Stimulated activated CD4-positive, alpha-beta T cell treated with anti-CD3 and anti-CD28 coated beads, Interleukin-4, amount 100 ng/mL, for 4 hours (primary cell): ENCODE measurements at places on chromosomes 12 and 14.

DNA sequence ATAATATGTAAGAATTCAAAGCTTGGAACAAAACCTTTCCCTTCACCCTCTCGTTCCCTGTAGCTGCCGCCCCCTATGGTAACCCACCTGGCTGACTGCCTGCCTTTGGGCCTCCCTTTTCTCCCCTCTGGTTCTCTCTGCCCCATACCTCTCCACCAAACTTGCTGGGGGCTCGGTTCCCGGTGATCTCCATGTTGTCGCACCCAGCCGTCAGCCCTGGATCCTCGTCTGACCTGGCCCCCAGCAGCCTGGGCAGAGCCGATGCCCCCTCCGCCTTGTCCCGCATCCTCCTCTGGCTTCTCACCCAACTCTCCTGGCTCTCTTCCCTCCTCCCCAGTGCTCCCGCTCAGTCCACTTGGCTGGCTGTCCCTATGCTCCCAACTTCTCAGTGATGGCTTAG, 4.5 kb downstream of the CYP46A1 start:
- no peak for DNase-seq

DNA sequence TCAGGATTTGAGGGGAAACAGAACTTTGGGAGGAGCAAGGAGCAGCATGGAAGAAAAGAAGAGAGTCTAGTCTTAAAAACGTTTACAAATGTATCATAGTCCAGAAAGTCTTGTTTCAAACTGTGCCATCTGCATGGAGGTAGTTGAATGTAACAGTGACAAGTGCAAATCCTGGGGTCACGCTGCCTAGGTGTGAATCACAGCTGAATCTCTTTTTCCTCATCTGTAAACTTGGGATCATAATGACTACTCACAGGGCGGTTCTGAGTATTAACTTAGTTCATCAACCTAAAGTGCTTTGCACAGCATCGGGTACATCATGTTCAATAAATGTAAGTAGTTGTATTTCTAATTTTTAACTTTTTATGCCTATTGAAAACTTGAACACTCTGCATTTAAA, 208.5 kb downstream of the CHST11 start:
- DNase-seq, result no peak

DNA sequence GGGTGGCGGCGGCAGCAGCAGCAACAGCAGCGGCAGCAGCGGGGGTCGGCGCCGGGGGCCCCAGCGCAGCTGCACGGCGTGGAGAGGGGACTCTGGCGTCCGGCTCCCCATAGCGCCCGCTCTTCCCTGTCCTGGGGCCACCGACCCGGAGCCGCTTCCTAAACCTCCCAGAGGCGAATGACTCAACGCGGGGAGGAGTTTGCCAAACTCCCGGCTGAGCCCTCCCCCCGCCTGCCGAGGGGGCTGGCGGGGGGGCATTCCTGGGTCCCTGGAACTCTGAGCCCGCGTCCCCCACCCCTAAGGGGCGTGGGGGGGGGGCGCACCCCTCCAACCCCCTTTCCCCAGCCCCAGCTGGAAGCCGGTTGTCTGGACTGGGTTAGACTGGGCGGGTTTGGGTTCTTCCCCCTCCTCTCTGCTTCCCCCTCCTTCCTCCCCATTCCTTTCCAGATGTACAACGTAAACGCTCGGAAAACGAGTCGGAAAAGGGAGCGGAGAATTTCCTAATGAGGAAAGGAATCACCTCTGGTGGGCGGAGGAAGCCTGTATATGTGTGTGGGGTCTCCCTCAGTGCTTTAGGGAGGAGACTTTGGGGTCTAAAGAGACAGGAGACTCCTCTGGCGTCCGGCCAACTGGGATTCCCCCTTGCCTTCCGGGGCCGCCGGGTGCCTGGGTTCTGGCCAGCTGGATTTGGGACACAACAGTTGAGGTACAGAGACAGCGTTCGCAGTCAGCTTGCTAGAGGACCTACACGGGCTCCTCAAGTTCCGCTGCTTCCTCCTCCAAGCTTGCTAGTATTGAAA, at the start of gene ITGA5:
Gene ITGA5, minus strand, starts transcription at position 179 of the 800 bp plus-strand sequence. Its CDS starts 68 bp downstream, at position 111.
- peak; percentile 40 for DNase-seq

- DNase-seq, result no peak
Observed at GRCh38 chr12:54565310-54565985, 16.0 kb downstream of the PDE1B start.

DNA sequence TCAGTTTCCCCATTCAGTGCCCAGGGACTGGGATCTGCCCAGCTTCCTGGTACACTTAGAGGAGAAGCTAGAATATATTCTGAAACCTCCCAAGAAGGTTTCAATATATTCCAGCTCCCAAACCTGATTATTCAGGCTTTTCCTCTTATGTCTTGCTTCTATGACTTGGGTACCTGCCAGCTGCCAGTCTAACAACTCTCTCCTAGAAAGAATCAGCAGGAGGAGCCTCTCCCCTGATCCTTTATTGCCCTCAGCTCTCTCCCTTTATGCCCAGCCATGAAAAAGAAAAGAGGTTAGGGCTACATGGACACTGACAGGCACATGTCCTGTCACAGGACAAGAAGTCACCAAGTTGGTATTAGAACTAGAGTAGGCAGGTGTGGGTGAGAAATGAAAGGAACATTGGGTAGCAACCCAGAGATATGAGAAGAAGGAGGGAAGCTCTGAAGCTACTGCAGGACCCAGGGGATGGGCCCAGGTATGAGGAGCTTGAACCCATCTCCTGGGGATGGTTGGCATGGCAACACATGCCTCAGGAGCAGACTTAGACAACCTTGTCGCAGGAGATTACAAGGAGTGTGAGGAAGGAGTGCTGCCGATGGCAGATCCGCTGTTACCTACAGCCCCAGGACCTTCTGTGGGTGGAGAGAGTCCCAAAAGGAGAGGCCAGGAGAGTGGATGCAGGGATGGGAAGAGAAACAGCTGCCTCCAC, 2.0 kb upstream of the CACNB3 start:
- no peak for DNase-seq

DNA sequence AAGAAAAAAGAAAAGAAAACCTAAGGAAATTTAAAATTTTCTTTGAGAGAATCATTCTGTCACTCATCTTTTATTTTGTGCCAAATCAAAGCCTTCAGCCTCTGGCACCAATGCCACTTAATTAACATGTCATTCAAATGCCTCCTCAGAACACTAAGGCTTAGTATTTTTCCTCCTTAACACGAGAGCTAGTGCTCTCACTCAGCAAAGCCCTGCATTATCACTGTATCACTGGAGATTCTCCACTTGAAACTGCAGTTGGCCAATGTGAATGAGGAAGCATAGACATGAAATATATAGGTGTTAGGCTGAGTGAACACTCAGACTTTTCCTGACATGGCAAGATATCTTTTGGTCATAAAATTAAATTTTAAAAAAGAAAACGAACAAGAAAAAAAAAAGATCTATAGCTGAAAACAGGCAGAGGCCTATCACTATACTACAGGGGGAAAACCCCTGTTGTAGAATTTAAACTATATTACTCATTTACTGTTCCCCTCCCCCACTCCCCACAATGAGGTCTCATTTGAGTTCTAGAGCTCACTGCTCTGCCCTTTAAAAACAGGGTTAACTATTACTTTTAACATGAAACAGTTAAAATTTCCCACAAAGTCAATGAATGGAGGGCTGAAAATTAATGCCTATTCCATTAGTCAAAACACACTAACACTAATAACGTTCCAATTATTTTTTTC, 5.1 kb downstream of the MBIP start:
- no peak for DNase-seq

DNA sequence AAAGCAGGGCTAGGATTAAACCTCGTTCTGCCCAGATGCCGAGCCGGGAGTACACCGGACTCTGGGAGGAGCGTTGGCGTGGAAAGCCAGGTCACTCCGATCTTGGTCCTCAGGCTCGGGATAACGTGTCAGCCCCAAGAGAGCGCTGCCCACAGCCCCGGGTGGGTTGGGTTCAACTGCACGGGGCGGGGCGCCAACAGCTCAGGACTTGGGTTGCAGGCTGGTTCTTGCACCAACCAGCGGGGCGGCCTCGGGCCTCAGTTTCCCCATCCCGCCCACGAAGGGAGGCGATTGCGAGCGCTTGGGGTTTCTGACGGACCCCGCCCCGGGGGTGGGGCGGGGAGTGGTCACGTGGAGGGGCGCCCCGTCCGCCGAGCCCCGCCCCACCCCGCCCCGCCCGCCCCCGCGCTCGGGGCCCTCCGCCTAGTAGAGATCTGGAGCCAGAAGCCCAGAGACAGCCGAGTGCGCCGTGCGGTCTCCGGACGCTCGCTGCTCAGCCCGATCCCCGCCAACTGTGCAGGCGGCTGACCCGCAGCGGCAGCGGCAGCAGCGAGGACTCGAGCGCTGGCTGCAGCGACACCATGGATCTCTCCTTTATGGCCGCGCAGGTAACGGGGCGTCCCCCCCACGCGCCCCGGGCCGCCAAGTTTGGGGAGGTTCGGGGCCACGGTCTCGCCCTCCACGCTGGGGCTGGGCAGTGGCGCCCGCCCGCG, at the start of gene C14orf132:
Gene C14orf132, plus strand, starts transcription at position 443 of the 713 bp plus-strand sequence. Its CDS starts 139 bp downstream, at position 582.
- peak; percentile 67 for DNase-seq

GRCh38 chr12:112998987-112999767, 20.9 kb downstream of the OAS2 start:
- DNase-seq, result no peak

GRCh38 chr12:23093488-23093887, 468.5 kb downstream of the ETNK1 start:
- no peak for DNase-seq

GRCh38 chr12:83224012-83224411, 537.3 kb downstream of the TMTC2 start:
- DNase-seq, result no peak

- DNase-seq, result no peak
Observed at GRCh38 chr14:83614956-83615355, 1915.0 kb upstream of the FLRT2 start.

- no peak for DNase-seq
Observed at GRCh38 chr14:30849354-30849753, 25.0 kb upstream of the COCH start.

GRCh38 chr12:102503831-102504230, 23.5 kb upstream of the IGF1 start:
- no peak for DNase-seq

DNA sequence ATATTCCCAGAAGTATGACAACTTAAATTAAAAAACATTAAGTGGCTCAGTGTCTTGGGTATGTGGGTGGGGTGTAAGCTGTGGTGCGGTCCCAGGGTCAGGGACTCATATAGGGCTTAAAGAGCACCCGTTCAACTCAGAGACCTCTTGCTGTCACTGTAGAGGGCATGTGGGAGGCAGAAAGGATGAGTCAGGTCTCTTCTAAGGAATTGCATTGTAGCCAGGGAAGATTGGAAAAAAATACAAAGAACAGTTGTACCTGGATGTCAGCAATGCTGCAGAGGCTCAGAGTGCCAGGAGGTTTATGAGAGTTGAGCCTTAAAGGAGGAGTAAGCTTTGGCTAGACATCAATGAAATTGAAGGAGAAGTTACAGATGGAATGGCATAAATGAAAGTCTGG, 104.1 kb downstream of the MYRFL start:
- no peak for DNase-seq

- DNase-seq, result no peak
Observed at GRCh38 chr14:20614038-20614840, 23.1 kb upstream of the RNASE12 start.

DNA sequence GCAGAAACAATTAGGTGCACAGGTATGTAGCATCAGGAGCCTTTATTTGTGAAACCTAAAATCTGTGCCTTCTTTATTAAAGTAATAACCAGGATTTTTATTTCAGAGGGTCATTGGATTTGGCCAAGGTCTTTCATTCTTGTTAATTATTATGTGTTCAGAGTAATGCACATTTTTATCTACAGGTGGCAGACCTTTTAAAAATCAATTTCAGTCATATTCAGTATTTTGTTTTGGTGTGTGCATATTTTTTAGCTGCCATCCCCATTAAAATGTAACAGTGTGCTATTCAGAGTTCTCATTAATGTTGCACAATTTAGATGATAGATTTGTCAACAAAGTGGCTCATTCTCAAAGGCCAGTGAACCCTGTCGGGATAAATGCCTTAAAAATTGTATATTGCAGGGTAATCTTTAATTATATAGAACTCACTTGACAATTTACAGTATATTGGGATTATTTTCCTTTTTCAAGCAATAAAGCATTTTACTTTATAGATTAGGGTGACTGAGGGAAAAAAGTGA, 319.3 kb upstream of the SOX5 start:
- no peak for DNase-seq

DNA sequence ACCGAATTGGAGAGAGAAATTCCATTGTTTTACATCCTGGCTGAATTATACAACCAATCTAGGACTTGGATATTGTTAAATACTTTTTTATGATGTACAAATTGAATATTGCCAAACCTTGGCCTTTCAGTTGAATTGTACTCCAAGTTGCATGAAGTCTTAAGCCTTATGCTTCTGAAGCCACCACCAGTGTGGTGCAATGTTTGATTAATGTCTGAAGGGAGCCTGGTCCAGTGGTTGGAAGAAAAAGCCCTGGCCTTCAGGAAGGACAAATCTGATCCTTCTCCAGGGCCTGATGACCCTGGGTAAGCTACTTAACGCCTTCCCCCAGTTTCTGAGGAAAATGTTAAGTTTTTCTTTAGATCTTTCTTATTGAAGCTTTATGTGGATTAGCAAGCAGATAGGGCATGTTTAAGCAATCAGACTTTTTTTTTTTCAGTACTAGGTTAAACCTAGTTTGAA, 72.0 kb downstream of the PAPOLA start:
- no peak for DNase-seq

DNA sequence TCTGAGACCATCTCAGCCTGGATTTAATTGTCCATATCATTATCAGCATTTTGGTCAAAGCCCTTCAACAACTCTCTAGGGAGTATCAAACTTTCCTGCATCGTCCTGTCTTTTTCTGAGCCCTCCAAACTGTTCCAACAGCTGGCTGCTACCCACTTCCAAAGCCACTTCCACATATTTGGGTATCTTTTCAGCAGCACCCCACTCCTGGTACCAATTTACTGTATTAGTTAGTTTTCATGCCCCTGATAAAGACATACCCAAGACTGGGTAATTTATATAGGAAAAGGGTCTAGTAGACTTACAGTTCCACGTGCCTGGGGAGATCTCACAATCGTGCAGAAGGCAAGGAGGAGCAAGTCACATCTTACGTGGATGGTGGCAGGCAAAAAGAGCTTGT, 33.1 kb upstream of the YBX3 start:
- no peak for DNase-seq

DNA sequence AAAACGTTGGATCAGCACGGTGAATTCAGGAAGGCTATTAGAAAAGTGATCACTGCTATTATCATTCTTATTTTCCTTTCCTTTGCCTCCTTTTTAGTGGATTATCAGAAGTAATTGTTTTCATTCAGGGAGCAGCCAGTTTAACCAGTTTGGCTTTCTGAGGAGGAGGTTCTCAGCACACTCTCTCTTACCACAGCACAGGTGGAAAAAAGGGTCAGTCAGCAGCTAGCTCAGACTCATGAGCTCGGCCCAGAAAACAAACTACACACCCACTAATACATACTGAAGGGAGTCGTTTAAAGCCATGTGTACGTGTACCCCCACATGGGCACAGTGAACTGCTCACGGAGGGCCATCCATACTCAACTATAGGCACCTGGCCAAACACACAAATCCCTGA, 23.2 kb upstream of the MAGOHB start:
- DNase-seq, result no peak
